Cortex of kidney (tissue), 1 donor: ENCODE measurements at places on chromosomes 6 and 20.

DNA sequence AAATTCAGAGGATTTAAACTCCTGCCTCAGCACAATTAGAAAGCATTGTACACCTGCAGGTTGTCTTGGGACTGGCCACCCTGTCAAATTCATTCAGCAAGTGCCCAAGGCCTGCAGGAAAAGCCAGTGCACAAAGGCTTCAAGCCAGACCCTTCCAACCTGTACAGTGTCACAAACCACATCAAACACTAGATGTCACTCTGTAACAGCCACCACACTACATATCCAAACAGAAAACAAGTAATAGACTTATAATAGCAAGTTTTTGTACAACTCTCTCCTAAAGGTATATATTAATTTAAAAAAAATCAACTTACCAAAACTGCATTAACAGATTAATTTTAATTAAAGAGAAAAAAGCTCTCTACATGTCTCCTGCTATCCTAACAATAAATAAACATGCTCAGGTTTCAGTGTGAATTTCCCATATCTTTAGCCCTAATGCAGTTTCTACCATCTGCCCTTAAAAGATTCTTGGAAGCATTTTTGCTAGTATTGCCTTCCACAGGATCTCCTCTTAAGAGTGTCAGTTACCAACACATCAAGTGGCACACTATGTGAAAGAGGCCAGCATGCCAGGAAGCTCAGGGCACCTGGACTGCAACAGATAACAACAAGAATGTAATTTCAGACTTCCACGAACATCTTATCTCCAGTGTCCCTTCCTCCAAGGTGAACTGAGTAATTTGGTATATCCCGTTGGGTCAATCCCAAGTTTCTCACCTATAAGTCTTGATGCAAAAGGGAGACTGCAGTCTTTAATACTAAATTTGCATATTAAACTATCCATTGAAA, 47.5 kb downstream of the RALGAPA2 start:
- no peak for DNase-seq

DNA sequence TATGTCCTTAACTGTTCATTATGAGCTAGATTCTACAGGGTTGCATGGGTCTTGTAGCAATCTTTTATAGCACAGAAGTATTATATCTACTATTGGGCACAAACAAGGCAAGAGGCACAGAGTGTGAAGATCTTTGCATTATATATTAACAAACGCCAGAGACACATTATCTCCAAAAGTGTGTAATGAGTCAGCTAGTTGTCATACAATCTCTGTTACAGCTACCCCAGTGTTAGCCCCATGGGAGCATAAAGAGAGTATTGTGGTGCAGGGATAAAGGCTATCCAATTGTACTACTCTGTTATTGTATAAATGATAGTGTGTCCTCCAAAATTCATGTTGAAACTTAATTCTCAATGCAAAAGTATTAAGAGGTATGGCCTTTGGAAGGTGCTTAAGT, 148.4 kb upstream of the RIMS1 start:
- no peak for DNase-seq

- no peak for DNase-seq
Measured at GRCh38 chr20:32567384-32568178, 17.6 kb downstream of the NOL4L start.

DNA sequence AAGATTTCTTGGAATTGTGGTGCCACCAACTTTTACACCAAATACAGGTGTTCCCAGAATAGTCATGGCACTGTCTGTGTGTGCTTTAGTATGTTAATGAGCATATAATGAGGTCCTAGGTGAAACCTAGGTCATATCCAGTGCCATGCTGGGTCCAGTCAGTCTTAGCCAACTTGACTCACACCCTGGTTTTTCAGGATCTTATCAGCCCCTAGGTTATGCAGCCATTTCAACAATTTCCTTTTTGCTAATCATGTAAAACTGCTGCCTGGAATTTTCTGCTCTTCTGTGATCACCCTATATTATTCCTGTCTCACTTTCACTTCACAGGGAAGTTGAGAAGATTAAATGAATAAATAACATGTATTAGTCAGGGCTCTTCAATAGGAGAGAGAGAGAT, 23.7 kb downstream of the SDHAF4 start:
- DNase-seq: no peak
